ENCODE measurements at places on chromosomes 16 and 17. TPM values are rescaled to one million over a fixed set of nuclear protein-coding genes. Genes with fewer than 3 reads are reported as not detected.

TAOK2 gene
- 63.9 TPM for total RNA-seq

MIF4GD gene
- 6.4 TPM for total RNA-seq

CEP112 gene
- total RNA-seq = 10.8 TPM

FN3K gene
- 2.9 TPM for total RNA-seq

HBZ gene
- total RNA-seq = not detected

KCTD13 gene
- 10.0 TPM for total RNA-seq

SLC47A2 gene
- not detected for total RNA-seq

GNG13 gene
- total RNA-seq = not detected

NPIPB6 gene
- not detected for total RNA-seq

TEPSIN gene
- 17.7 TPM for total RNA-seq

DNA sequence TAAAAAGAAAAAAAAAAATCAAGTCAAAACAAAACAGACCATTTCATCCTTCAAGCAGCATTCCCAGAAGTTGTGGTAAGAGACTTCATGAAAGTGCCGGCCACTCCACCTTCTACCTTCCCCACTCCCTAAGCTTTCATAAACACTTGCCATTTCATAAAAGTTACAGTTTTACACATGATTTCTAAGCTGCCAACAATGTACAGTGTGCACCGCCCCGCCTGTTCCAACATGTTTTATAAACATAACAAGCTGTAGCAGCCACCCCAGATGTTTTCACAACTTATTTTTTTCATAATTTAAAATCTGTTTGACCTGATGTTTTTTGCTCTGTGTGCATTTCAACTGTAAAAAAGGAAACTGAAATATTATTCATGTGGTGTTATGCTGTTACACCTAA, 608.1 kb downstream of the TOX3 start:
- peak; percentile 44 for DNase-seq

- DNase-seq = peak; percentile 83
These were observed 1.1 kb downstream of the VAT1 start for GRCh38 chr17:43020789-43021740.

GRCh38 chr17:32931686-32932085, 3.7 kb downstream of the TMEM98 start:
- no peak for DNase-seq

DNA sequence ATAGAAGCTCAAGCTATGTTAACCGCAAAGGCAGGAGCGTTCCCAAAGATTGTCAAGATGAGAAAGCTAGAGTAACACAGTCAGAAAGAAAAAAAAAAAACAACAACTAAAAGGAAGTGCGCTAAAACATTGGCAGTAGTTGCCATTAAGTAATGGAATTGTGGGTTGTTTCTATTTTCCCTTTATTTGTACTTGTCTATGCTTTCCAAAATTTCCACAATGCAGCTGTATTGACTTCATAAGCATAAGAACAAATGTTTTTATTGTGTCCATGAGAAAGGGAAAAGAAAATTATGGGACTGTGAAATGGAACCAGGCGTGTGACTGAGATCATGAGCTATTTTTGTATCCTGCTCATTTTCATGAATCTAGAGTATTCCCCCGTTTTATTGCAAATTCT, 153.4 kb downstream of the TMEM114 start:
- no peak for DNase-seq

- peak; percentile 66 for DNase-seq
These were observed 35.3 kb upstream of the PITPNM3 start for GRCh38 chr17:6591599-6592158.

GRCh38 chr16:30353438-30354129, 1.5 kb downstream of the CD2BP2 start:
- DNase-seq = no peak

DNA sequence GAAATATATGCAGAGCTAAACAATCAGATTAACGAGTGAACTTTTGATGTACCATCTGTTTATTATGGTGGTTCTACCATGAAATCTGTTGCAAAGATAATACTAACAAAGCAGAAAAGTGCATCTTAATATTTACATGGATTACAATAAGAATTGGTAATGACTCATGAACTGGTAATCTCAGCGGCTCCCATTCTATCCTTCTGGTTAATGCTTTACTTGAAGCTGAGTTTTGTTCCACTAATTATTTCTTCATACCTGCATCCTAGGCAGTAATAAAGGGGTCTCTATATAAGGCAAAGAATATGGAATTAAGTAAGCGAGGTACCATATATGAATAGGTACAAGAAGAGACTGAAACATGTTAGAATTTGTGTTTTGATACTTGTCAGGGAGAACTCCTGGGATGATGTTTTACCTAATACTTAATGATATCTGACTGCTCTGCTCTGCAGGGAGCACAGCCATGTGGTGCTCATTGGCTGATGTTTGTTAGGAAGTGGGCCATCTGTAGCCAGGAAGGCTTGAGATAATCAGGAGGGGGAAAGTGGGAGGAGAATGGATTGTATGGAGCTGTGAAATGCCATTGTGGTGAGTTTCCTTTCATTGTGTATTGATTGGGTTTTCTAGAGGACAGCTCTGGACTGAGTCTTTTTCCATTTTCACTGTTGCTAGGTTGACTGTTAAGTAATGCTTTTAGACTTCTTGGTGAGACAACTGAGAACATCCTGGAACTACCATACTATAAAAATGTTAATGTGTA, 52.6 kb downstream of the MAP2K6 start:
- peak; percentile 19 for DNase-seq

GRCh38 chr16:10941127-10941933, 938 bp downstream of the DEXI start:
- no peak for DNase-seq

- DNase-seq = peak; percentile 3
These were observed 61.1 kb upstream of the KCNJ16 start for GRCh38 chr17:70013911-70014310.

- no peak for DNase-seq
These were observed 14.0 kb downstream of the SALL1 start for GRCh38 chr16:51137097-51137496.

GRCh38 chr16:23509782-23510163, 521 bp downstream of the GGA2 start:
- DNase-seq = peak; percentile 76

DNA sequence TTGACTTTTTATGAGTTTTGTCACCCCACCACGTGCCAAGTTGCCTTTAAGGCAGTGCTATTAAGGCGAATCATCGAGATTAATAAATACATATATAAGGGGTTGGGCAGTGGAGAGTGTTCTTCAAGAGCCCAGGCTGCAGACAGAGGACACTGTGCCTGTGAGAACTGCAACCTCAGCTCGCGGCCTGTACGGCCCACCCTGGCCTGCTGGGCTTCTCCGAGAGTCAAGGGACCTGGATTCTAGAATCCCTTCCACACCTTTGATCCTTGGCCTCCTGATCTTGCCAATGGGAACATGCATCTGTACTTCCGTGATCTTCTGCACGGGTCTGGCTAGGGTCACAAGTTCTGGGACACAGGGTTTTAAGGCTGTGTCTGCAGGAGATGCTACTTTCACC, 54.5 kb downstream of the IRX5 start:
- no peak for DNase-seq

GRCh38 chr17:42774066-42774745, 957 bp downstream of the VPS25 start:
- DNase-seq = no peak

- peak; percentile 60 for DNase-seq
These were observed 50.2 kb downstream of the DNAH3 start for GRCh38 chr16:21100447-21100846.

- DNase-seq = no peak
These were observed 32.4 kb downstream of the VWA3A start for GRCh38 chr16:22124583-22125284.

GRCh38 chr16:47787696-47788095, 326.6 kb downstream of the PHKB start:
- DNase-seq = peak; percentile 42

Measured in fibroblast of villous mesenchyme (primary cell).